ENCODE measurements at places on chromosomes 6 and 20. TPM values are rescaled to one million over a fixed set of nuclear protein-coding genes. Genes with fewer than 3 reads are reported as not detected.

DNA sequence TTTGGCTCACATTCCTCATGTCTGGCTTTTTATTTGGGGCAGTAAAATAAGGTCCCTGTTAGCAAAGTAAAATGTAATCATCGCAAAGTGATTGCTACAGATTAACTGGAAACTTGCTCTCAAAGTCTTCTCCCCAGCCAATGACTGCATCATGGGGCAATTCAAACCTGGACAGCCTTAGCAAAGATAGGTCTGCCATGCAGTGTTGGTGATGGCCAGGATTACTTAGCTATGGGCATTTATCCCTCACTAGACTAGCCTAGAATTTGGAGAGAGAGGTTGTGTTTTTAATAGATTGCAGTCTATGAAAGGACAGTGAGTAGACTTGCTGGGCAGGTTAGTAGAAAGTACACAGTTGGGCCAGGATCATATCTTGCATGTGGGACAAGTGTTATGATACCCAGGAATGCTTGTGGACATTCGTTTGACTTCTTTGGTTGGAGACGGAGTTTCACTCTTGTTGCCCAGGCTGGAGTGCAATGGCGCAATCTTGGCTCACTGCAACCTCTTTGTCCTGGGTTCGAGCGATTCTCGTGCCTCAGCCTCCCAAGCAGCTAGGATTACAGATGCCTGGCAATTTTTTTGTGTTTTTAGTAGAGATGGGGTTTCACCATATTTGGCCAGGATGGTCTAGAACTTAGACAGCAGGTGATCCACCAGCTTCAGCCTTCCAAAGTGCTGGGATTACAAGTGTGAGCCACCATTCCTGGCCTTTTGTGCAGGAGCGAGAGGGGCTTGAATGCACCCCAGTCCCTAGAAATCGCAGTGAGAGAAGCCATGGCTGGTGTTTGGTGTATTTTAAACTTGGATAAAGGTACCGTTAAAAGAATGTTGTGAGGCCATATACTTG lies 3.4 kb downstream of the RPS12 start:
- no peak for DNase-seq

DNA sequence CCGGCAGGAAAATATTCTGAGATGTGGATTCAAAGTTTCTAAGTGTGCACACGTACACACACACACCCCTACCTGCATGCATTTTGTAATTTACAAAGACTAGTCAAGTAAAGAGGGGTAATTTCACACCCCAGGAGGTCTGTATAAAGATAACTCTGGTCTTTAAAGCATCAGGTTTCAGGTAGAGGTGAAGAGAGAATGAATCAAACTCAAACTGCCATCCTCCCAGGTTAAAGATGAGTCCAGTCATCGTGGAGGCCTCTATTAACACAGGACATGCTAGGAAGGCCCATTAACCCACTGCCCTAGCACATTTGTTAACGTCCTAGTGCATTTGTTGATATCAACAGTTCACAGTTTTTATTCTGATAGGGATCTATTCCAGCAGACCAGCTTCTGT lies 3.5 kb upstream of the HLA-DRA start:
- DNase-seq = no peak

DNA sequence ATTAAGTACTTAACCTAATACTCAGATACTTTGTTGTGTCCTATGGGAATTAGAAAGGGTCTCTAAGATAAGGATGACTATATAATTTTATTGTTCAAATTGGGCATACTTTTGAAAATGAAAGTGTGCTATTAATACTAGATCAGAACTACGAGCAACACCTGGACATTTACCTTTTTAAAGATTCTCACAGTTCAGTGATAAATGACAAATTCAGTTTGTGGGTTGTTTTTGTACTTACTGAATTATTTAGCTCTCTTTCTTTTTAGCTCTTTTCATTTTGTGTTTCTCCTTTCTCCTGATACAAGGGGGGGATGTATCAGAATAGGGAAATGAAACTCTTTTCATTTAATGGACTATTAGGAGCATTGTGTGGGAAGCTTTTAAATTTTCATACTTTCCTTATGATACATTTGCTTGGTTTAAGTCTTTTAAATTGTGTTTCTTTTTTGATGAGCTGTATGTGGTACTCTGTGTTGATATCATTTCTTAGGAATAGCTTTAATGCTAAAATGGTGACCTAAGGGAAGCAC lies 47.5 kb downstream of the PHF3 start:
- no peak for DNase-seq

DNA sequence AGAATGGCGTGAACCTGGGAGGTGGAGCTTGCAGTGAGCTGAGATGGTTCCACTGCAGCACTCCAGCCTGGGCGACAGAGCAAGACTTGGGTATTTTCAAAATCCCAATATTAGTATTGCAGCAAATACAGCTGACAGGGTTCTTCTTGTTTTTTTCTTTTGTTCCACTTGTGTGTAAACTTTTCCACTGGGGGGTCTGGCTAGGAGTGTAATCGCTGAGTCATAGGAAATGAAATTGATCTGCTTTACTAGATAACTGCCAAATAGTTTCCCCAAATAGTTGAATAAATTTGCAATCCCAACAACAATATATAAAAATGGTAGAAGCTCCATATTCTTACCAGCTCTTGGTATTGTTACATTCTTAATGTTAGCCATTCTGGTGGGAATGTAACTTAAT lies 526.0 kb upstream of the SOX4 start:
- peak; percentile 22 for DNase-seq

DNA sequence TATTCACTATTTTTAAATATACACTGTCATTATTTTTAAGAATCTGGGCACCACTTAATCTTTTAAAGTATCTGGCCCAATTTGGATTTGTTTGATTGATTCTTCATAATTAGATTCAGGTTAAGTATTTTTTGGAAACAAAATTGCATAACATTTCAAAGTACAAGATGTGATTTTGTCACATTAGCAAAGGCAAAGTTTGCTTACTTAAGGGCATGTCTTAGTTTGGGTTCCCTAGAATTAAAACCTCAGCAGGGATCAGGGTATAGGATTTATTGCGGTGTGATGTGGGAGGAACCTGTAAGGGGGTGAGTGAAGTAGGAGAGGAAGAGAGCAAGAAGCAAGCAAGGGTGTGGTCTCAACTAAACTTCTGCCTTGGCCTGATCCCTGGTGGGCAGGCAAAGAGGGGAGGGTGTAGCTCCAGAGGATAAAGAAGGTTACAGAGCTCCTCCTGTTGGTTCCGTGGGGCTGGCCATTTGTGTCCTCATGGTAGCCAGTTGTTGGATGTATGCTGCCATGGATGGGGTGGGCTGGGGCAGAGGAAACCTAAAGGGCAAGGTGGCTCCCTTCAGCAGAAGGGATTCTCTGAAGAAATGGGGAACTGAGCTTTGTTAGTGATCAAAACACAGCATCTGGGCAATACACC lies 668.7 kb upstream of the SLC35B3 start:
- DNase-seq = no peak

- no peak for DNase-seq
Observed at GRCh38 chr6:51467231-51467952, 620.0 kb downstream of the PKHD1 start.

GRCh38 chr6:87789198-87789899 lies 87.3 kb upstream of the AKIRIN2 start:
- no peak for DNase-seq

DNA sequence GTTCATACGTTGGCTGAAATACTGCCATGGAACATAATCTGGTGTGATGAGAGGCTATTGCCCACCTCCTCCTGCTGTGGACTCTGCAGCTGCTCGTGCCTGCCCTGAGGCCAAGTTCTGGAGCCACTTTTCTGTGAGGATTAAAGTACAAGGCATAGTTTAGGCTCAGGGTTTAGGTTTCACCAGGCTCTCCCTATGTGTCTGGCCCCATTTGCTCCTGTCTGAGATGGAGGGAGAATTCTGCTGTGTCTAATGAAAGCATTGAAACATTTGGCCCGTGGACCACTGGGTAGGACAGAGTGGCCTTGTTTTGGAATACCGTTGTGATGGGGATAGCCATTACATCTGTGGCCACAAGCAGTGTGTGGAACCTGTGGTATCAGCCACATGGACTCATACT lies 5.9 kb downstream of the WRNIP1 start:
- DNase-seq = no peak

GRCh38 chr20:2521369-2522305 lies 12.9 kb upstream of the ZNF343 start:
- DNase-seq = peak; percentile 34

GRCh38 chr6:37279366-37280134 lies 21.6 kb upstream of the TMEM217 start:
- no peak for DNase-seq

- DNase-seq = no peak
Observed at GRCh38 chr6:145318952-145319351, 416.4 kb downstream of the EPM2A start.

The FILIP1 gene
- polyA plus RNA-seq = 0.03 TPM

The PRR18 gene
- not detected for polyA plus RNA-seq

Measured in K562 (cell line).